ENCODE measurements at places on chromosomes 12 and 14. TPM values are rescaled to one million over a fixed set of nuclear protein-coding genes. Genes with fewer than 3 reads are reported as not detected.

B4GALNT1 gene
- polyA plus RNA-seq, result 1.6 TPM

RFLNA gene
- 0.82 TPM for polyA plus RNA-seq

- DNase-seq, result peak; percentile 39
Observed at GRCh38 chr14:95320955-95321600, 1.4 kb upstream of the CLMN start.

- no peak for DNase-seq
Observed at GRCh38 chr14:77489041-77489440, 9.6 kb downstream of the ISM2 start.

DNA sequence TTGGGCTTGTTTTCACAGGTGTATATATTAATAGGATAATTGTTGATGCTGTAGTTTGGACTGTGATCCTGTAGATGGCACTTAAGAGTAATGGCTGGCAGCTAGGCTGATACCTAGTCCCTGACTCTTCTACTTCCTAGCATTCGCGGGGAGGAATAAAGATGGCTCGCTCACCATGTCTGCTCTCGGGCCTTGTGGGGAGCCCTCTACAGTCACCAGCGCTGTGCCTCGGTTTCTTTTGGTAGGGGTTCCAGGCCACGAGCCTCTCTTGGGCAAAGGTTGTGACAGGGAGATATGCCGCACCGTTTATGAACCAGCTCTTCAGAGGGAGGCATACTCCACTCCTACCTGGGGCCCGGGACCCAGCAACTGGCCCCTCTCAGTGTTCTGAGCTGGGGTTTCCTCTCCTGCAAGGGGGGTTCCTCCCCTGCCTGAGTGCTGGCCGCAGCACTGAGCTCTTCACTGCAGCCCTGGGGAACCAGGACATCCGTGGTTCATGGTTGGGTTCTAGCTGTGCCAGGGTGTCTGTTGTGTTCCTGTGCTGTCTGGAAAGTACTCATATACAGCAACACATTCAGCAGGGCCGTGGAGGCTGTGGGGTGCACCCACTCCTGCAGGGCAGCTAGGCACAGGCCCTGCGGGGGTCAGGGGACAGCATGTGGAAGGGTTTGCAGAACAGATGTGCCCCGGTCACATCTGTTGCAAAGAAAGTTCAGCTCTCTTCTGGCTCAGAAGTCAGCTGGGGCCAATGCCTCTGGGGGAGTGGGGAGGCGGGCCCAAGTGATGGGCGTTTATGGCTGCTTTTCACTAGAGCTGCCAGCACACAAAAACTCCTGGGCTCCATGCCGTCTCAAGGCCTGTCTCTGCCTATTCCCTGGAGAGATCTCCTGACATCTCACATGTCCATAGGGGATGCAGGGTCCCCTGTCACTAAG lies 147.9 kb downstream of the PPFIA2 start:
- DNase-seq, result peak; percentile 6

DNA sequence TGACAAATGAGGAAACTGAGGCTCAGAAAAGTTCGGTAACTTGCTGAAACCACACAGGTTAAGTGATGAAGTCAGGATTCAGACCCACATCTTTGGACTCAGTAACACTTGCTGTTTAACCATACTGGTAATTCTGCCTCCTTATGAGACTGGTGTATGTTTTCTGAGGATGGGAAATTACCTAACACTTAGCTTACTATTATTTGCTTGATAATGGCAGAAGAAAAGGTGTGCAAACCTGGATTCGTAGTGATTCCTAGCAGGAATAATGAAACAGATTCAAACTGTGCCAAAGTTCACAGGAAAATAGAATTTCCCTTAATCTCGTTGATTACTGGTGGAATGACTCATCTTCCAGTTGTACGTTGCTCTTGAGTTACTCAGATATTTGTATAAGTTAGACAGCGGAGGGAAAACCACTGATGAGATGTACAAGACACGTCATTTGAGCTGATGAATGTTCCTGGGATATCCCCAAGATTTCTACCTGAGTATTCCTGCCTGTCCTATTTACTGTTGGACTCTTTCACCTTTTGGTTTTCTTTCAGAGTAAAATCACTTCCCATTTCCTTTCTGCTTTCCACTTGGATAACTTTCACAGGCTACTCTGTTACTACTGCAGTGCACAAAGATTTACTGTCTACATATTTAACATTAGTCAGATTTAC lies 37.5 kb downstream of the PRORP start:
- DNase-seq, result no peak

- DNase-seq, result peak; percentile 44
Observed at GRCh38 chr14:33210311-33210710, 271.6 kb downstream of the NPAS3 start.

DNA sequence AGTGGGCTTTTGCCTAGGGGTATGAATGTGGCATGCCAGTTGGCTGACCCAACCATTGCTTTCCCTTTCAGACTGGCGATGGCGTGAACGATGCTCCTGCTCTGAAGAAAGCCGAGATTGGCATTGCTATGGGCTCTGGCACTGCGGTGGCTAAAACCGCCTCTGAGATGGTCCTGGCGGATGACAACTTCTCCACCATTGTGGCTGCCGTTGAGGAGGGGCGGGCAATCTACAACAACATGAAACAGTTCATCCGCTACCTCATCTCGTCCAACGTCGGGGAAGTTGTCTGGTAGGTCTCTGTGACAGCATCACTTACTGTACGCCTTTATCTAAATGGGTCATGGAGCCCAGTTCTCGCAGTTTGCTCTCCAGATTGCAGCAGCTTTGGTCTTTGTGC lies 61.1 kb downstream of the ATP2A2 start:
- DNase-seq, result no peak

GRCh38 chr14:53955229-53955556 lies 1.4 kb downstream of the BMP4 start:
- no peak for DNase-seq

DNA sequence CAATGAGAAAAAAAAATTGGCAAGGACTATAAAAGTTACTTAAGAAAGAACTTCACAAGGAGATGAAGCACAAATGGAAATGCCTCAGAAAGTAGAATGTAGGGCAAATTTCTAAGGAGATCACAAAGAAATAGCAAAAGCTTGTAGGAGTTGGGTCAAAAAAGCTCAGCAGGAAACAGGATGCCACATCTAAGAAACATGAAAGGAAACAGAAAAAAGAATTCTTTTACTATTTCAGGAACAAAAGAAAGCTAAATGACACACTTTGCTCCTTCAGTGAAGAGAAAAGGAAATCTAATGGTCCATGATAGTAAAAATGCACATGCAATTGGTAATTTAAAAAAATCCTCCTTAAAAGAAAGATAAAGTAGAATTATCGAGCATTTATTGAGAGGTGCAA lies 452.1 kb upstream of the GARIN6 start:
- DNase-seq, result no peak

DNA sequence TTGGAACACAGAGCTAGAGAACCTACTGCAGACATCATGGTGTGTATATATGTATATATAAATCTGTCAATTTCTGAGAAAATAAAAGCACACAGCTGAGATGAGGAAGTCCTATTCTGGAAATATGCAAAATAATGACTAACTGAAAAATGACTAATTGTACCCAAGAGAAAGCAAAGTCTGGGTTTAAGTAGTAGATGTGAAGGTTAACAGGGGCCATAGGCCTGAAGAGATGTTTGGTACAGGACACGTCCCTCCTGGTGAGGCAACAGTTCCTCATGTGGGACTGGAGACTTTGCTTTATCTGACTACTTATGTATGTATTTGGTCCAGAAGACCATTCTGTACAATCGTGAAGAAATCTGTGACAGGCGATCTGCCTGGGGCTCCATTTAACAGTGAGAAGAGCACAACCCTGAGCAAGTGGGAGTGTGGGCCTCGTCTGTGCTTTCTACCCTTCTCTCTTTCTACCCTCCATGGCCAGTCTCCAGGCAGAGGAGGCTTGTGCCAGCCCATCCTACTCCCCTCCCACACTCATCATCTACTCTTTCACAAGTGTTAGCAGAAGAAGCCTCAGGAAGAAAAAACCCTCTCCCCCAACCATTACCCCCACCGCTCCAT lies 67.5 kb downstream of the SLC41A2 start:
- no peak for DNase-seq

DNA sequence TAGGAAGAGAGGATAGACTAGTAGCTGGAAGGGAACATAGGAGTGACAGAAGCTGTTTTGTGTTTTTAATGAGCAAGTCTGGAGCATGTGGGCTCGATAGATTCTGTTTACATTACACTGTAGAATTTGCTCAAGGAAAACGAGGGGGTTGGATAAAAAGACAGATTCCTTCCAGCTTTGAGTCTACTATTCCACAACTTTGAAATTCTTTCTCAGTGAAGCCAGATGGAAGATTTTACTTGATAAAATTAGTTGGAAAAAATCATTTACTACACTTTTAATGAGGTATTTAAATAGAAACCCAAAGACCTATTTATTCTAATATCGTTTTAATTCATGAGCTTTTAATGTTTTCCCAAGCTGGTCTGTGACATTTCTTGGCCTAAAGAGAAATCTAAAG lies 19.5 kb upstream of the EPS8 start:
- DNase-seq, result no peak

- no peak for DNase-seq
Observed at GRCh38 chr12:104681012-104681690, 224.4 kb downstream of the CHST11 start.

- no peak for DNase-seq
Observed at GRCh38 chr12:64810831-64811230, 13.6 kb upstream of the TBC1D30 start.
